ENCODE measurements at places on chromosomes 12 and 14.

- no peak for DNase-seq
Measured at GRCh38 chr12:127760357-127760756, 506.6 kb upstream of the TMEM132C start.

DNA sequence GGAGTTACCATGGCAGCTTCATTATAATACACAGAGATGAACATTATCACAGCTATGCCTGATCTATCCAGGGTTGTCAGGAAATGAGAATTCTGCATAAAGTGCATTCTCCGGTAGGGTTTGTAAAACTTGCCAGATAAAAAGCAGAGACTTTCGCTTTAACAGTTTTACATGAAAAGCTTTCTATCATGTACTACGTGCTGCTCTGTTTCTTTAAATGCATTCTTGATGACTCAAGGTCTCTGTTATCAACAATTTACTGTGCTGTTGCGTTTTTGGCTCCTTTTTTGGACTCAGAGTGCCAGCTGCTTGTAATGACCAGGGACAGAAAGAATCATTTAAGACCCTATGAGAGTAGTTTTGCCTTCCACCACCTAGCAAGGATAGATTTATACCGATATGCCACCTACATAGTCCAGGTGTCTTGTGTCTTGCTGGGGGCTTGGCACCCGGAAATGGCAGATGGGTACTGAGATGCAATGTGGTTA is 371.2 kb downstream of the BTG1 start:
- DNase-seq: no peak

- no peak for DNase-seq
Measured at GRCh38 chr14:91385697-91386096, 31.9 kb downstream of the CCDC88C start.

GRCh38 chr12:24081606-24082005 is 132.1 kb upstream of the SOX5 start:
- no peak for DNase-seq

DNA sequence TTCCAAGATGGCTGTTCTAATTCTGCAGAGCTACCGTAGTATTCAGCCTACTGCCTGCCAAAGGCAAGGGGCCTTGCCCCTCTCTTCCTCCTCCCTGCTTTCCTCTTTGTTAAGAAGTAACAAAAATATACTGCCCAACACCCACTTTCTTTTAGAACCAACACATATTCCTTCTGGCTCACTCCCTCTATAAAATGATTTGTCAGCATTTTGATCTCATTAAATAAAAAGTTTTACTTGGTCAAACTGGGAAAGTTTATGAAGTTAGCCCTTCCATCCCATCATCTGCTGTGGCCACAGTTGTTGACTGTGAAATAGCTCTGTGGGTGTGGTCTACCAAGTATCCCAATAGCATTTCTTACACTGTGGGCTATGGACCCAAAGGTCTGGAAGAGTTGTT is 472.4 kb downstream of the ZFP36L1 start:
- no peak for DNase-seq

- DNase-seq: no peak
Measured at GRCh38 chr14:68234101-68234905, 414.7 kb downstream of the RAD51B start.

GRCh38 chr12:104928036-104928745 is 29.9 kb downstream of the SLC41A2 start:
- DNase-seq: no peak

DNA sequence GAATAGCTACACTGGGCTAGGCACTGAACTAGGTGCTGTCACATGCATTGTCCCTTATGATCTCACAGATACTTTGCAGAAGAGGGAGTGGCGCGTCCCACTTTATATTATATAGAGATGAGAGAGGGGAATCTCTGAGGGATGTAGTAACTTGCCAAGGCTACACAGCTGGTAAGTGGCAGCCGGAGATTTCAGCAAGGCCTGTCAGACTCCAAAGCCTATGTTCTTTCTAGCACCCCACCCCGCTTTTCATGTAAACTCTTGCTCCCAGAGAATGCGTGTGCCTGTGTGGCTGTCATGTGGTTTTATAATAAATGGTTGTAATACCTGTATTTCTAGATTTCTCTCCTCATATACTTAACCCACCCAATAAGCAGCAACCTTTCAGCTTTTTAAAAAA is 39.1 kb downstream of the WDR20 start:
- no peak for DNase-seq

DNA sequence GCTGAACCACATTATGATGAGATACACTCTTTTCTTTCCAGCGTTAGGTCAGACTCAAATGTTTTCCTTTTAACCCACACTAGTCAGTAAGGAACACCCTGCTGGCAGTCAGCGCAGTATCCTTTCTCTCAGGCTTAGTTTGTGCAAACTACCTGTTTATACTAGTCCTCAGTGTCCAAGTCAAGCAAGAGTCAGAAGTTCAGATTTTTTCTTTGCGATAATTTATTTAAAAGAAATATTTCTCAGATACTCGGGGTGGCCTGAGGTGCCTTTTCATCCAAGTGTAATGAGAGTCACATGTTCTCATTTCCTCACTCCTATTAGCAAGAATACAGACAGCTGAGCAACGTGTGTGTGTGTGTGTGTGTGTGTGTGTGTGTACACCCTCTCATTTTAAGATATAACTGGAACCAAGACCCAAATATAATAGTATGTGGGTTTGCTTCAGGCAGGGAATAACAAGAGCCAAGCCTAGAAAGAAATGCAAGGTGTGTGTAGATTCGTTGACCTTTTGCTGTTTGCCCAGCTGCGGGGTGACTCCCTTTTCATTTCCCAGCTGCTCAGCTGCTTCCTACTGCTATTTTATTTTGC is 182.7 kb downstream of the KICS2 start:
- no peak for DNase-seq

- DNase-seq: no peak
Measured at GRCh38 chr14:33493990-33494389, 456.9 kb downstream of the EGLN3 start.

DNA sequence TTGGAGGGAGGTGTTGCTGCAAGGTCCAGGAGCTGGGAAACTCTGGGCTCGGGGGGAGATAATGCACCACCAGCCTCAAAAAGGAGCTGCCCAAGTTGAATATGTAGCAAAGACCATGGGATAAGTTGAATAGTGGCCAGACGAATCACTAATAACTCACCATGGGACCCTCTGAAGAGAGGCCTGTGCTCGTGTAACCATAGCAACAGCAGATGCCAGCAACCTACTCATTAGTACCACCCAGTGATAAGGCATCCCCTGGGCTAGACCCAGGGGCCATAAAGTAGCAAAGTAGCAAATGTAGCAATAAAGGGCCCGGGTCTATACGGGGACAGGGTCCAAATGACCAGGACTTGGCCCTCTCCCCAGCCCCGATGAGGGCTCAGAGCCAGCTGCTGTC is 328.0 kb downstream of the DPF3 start:
- no peak for DNase-seq

DNA sequence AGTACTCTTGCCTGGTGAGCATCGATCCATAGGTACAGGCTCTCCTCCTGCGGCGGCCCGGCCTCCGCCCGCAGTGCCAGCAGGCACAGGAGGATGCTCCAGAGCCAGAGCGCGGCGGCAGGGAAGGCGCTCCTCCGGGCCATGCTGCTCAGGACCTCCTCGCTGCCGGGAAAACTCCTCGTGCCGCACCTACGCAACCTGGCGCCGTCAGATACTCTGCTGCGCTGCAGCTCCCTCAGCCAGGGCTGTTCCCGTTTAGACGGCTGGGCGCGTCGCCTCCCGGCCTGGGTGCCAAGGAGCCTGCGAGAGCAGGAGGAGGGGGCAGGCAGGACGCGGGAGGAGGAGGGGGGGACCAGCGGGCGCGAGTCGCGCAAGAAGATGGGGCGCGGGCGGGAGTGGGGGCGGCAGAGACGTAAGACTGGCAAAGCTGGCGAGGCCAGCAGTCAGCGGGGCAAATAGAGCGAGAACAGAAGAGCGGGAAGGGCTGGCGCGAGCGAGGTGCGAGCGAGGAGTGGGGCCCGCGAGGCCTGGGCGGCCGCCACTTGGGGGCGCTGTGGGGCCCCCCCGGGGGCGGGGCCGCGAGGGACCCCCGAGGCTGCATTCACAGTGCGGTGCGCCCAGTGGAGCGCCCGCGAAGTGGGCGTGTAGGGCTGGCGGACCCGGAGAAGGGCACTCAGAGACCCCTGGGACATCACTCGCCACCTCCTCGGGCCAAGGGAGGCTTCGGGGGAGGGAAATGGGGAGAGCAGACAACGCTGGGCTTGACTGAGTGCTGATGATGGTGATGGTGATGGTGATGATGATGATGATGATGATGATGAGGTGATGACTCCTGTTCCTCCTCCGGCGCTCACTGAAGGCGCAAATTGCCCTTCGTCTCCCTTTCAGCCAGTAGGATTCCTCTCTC is at the start of gene WIF1:
TSS of gene WIF1 (minus strand) at position 257 of the 907 bp plus-strand sequence. CDS start at position 143, 114 bp downstream.
- DNase-seq: no peak

- no peak for DNase-seq
Measured at GRCh38 chr14:86933958-86934595, 1058.9 kb downstream of the GALC start.

- no peak for DNase-seq
Measured at GRCh38 chr14:105939810-105940508, 413.6 kb downstream of the TMEM121 start.

GRCh38 chr12:53343449-53343848 is 7.3 kb upstream of the SP7 start:
- DNase-seq: no peak

- DNase-seq: peak; percentile 72
Measured at GRCh38 chr12:117212563-117213190, 22.4 kb upstream of the FBXO21 start.

- DNase-seq: no peak
Measured at GRCh38 chr12:114949058-114949820, 265.3 kb upstream of the TBX3 start.

GRCh38 chr12:29739279-29739991 is 44.3 kb downstream of the TMTC1 start:
- no peak for DNase-seq

GRCh38 chr14:97410667-97411620 is 613.8 kb downstream of the VRK1 start:
- DNase-seq: no peak

DNA sequence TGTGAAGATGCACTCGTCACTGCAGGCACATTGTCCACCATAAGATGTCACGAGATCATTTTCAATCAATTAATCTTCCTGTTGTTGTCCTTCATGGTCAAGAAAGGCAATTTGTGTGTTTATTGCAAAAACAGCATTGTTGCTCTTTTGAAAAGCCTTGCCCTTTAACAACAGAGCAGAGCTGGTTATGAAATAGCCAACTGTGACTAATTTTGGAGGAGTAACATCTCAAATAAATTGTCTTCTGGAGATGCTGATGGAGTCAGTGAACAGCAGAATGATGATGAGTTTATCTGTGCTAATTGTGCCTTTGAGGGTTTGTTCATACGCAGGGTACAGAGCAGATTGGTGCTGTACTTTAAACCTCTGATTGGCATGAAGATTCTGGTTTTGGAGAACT is 88.3 kb upstream of the E2F7 start:
- DNase-seq: no peak

- DNase-seq: no peak
Measured at GRCh38 chr12:108633534-108634248, at the start of gene SELPLG. Gene SELPLG, minus strand, starts transcription at chr12:108633894. Its CDS starts 9,587 bp downstream, at chr12:108624307.

- no peak for DNase-seq
Measured at GRCh38 chr14:69351385-69351784, 46.7 kb downstream of the ERH start.

DNA sequence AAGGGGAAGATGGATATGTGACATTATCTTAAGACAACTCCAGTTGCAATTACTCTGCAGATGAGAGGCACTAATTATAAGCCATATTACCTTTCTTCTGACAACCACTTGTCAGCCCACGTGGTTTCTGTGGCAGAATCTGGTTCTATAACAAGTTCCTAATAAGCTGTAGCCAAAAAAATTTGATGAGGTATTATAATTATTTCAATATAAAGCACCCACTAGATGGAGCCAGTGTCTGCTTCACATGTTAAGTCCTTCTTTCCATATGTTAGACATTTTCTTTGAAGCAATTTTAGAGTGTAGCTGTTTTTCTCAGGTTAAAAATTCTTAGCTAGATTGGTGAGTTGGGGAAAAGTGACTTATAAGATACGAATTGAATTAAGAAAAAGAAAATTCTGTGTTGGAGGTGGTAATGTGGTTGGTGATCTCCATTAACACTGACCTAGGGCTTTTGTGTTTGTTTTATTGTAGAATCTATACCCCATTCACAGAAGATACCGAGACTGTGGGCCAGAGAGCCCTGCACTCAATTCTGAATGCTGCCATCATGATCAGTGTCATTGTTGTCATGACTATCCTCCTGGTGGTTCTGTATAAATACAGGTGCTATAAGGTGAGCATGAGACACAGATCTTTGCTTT is 36.9 kb downstream of the PSEN1 start:
- peak; percentile 16 for DNase-seq

GRCh38 chr12:28176295-28176694 is 14.0 kb upstream of the CCDC91 start:
- no peak for DNase-seq

GRCh38 chr14:89231426-89232113 is 185.5 kb downstream of the FOXN3 start:
- DNase-seq: no peak

DNA sequence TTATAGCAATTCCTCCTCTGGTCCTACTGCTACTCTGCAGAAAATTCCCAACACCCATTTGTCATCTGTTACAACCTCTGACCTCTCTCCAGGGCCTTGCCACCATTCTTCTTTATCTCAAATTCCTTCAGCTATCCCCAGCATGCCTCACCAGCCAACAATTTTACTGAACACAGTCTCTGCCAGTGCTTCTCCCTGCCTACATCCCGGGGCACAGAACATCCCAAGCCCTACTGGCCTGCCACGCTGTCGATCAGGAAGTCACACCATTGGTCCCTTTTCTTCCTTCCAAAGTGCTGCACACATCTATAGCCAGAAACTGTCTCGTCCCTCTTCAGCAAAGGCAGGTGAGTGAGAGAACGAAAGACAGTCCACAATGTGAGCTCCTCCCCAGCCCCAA is 122.1 kb downstream of the TTLL5 start:
- no peak for DNase-seq

GRCh38 chr12:131116468-131117117 is 162.9 kb downstream of the ADGRD1 start:
- no peak for DNase-seq

- no peak for DNase-seq
Measured at GRCh38 chr12:53804429-53804828, 52.6 kb upstream of the CISTR start.

- no peak for DNase-seq
Measured at GRCh38 chr14:64715628-64716412, 11.6 kb downstream of the PLEKHG3 start.

- DNase-seq: no peak
Measured at GRCh38 chr12:101045486-101046464, 164.3 kb downstream of the SLC5A8 start.

DNA sequence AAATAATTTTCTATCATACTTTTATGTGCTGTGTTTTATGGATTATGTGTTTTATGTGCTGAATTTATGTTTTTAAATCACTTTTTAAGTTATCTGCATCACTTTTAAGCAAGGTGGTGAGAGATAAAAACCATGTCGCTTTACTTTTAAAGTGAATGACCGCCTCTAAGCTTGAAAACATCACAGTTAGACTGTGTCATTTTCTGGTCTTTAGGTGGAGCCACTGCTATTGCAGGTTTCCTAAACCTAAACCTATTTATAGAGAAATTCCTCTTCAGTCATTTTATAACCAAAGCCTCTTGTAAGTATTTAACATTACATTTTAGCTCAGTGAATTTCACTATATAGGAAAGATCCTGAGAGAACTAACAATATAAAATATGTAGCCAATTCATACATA is 21.0 kb upstream of the MDM2 start:
- DNase-seq: no peak

Data from right renal pelvis (tissue), 4 donors.